ENCODE measurements at places on chromosomes 7 and 10. TPM values are rescaled to one million over a fixed set of nuclear protein-coding genes. Genes with fewer than 3 reads are reported as not detected.

The LRIT1 gene
- total RNA-seq, result not detected

DNA sequence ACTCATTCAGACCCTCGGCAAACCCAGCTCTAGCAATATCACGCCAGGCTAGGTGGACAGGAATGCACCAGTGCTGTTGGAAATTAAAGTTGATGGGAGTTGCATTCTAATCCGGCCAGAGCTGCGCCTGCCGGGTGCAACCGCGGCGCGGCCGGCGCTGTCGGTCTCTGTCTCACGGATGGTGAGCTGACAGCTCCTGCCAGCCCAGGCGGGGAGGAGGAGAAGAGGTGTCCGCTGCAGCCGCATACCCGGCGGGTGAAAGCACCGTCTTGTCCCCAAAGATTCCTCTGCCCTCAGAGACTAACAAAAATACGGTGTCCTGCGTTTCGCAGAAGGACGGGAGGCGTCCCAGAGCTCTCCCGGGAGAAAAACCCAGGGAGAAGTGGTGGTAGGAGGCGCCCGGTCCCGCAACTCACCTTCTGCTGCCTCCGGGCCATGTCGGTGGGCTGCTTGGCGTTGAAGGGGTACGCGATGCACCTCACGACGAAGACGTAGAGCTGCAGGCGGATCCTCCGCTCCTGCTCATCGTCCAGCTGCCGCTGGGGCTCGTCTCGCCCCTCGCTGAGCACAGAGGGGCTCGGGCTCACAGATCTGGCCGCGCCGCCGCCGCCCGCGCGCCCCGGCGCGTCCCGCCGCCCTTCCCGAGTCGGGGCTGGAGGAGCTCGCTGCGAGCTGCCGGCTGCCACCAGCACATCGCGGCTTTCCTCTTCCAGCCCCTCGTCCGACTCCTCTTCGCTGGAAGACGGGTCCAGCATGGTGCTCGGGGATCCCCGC lies 490 bp downstream of the CADPS2 start:
- peak; percentile 46 for DNase-seq

- no peak for DNase-seq
These were observed 57.2 kb upstream of the LBX1 start for GRCh38 chr10:101286248-101287046.

DNA sequence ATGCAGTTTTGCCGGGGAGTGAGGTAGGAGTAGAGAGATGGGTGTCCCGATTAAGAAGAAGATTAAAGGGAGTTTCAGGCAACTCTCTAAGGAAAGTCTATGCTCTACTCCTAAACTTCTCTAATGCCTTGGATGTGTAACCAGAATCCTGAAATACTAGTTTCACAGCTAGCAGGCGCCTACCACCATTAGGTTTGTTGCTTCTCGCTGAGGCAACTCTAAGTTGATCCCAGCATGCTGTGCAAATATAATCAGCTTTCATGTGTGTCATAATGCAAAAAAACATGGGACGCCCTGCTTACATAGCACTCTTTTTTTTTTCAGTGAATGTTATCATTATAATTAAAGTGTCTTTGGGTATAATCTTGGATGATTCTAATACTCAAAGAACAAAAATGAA lies 50.4 kb upstream of the FAM3C start:
- no peak for DNase-seq

DNA sequence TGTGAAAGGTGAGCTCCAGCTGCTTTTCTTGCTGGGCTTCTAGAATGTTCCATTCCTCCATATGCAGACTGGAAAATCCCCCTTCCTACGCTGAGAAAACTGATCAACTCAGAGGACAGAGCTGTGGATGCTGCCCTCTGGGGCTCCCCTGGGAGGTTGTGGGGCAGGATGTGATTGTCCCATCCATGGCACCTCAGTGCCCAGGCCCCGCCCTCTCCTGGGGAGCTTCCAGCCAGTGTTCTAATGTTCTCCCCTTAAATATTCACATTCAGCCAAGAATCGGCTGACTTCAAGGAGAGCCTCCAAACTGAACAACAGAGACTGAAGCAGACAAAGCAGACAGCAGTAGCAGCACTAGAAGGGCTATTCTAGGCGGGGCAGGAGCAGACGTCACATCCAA lies 55.0 kb downstream of the RAMP3 start:
- no peak for DNase-seq

Measured in thyroid gland (tissue), 4 donors.